ENCODE measurements at places on chromosomes 4 and X.

DNA sequence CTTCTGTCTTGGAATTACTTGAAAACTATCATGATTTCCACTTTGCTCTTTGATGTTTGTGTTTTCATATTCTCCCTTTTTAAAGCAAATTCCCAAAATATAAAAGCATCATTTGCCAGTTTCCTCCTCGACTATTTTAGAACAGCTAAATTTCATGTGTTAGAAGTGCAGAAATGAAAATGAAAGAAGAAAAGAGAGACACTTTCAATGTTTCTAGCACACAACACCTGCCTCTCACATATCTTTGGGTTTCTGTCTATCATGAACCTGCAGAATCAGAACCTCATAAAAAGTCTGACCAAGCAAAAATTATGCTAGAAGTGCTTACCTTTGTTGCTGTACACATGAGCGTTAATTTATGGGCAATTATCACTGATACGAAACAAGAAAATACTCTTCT, 1.9 kb upstream of the NEUROG2 start:
- no peak for DNase-seq

DNA sequence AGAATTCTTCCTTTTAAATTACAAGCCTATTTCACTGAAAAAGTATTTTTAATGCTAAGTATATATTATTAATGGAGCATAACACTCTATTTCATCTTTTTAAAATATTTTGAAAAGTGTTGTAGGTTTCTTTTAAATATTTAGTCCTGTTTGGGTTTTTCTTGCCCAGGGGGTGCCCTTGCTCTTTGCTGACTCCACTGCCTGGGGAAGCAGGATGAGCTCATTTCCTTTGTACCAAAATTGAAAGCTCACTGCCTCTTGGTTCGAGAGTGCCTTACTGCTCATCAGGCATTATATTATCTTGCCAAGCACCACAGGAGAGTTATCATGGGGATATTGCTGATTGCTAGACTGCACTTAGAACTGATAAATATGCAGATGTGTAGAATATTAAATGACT, 819.2 kb downstream of the PCDH18 start:
- DNase-seq: peak; percentile 8

- no peak for DNase-seq
Measured at GRCh38 chr4:52780617-52781354, 29.6 kb upstream of the ERVMER34-1 start.

- no peak for DNase-seq
Measured at GRCh38 chr4:11590132-11590531, 161.4 kb upstream of the HS3ST1 start.

DNA sequence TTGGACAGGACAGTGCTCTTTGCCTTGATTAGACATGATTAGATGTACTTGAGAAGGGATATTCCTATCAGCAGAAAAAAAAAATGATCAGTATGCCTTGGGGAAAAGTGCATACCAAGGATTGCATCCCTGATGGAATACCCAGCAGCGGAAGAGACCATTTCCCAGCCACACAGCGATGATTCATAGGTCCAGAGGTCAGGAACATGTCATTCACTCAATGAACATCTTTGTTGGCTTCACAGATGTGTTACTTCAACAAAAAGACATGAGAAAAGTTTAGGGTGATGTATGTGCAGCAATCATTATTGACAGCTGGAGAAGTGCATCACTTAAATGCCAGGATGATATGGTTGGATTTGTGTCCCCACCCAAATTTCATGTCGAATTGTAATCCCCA, 293.5 kb downstream of the ZNF674 start:
- no peak for DNase-seq

DNA sequence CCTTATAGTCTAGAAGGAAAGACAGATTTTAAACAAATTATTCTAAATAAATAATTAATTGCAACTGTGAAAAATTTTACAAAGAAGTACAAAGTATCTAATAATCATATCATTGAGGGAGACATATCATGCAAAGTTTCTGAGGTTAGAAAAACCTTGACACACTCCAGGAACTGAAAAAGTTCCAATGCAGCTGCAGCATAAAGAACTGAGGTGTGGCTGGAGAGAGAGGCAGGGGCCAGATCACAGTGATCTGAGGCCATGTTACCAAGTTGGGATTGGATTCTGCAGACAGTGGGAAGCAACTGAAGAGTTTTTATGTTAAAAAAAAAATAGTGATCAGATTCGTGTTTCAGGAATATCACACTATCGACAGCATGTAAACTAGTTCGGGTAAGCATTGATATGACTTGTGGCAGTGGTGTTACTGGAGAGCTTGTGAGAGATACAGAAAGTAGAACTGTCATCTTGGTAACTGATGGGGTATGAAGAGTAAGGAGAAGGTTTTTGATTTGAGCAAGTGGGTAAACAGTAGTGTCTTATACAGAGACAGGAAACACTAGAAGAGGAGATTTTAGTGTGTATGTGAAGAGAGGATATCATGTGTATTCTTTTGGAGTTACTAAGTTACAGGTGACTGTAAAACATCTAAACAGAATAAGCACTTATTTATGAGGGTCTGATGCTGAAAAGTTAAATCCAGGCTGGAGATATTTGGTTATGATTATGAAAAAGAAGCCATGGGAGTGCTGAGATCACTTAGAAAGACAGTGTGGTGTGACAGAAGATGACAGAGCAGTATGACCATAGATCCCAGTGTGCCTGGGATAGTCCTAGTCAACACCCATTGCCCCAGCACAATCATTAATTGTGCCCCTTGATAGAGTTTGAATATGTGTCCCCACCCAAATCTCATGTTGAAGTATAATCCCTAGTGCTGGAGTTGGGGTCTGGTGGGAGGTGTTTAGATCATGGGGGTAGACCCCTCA, 15.6 kb upstream of the SPRY1 start:
- no peak for DNase-seq

- DNase-seq: no peak
Measured at GRCh38 chr4:77360451-77360850, 203.4 kb downstream of the CCNG2 start.
